ENCODE measurements at places on chromosomes 6 and 20.

GRCh38 chr6:43490523-43490939, 13.2 kb downstream of the TJAP1 start:
- DNase-seq, result no peak

GRCh38 chr20:50810842-50811241, 16.0 kb downstream of the BCAS4 start:
- DNase-seq, result no peak

- no peak for DNase-seq
Observed at GRCh38 chr6:159961528-159961927, 7.4 kb upstream of the IGF2R start.

DNA sequence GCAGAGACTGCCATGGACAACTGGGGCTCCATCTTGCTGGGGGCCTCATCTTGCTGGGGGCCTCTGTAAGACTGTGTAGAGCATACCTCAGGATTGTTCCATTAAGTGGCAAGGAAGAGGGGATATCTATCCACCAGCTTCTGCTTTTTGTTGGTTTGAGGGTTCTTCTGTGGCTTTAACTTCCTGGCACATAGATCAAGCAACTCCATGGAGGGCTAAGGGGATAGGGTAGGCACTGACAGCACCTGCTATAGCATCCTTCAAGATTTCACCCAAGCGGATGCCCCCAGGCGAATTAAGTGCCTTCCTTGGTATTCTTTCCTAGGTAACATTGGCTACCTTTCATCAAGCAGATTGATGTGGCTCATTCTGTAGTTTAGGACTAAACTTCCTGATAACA, 3.8 kb upstream of the LRRN4 start:
- no peak for DNase-seq

- no peak for DNase-seq
Observed at GRCh38 chr6:33839399-33840047, 35.7 kb upstream of the MLN start.
